ENCODE measurements at places on chromosomes 11 and 22. TPM values are rescaled to one million over a fixed set of nuclear protein-coding genes. Genes with fewer than 3 reads are reported as not detected.

- H3K36me3 ChIP-seq = peaks cover 10% of the 10 kb centered on the region
- H3K27ac ChIP-seq = no peak overlapping the region
- H3K27me3 ChIP-seq = no peaks in the 10 kb centered on the region
- DNase-seq = no peak
- H3K4me1 ChIP-seq = peaks cover 2% of the 10 kb centered on the region
Measured at GRCh38 chr11:72573072-72573854, 101.0 kb downstream of the PDE2A start.

DNA sequence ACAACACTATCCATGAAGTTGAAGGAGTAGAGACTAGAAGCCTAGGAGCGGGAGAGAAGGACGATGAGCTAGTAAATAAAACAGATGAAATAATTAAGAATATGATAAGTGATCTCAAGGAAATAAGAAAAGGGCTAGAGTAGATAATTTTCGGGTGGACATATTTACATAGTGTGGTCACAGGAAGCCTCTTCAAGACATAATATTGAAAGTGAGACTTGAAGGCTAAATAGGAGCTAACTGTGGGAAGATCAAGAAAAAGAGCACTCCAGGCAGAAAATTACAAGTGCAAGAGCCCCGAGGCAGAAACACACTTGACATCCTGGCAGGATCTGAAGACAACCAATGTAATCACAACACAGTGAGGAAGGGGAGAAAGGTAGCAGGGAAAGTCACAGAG is 11.9 kb upstream of the PPFIBP2 start:
- no peak overlapping the region for H3K4me3 ChIP-seq
- no peak for DNase-seq
- H3K36me3 ChIP-seq = peaks cover 9% of the 10 kb centered on the region

- H3K4me1 ChIP-seq = peaks cover 2% of the 10 kb centered on the region
- DNase-seq = no peak
- H3K27ac ChIP-seq = no peak overlapping the region
- H3K27me3 ChIP-seq = no peaks in the 10 kb centered on the region
Measured at GRCh38 chr11:86247608-86248007, 3.1 kb downstream of the EED start.

DNA sequence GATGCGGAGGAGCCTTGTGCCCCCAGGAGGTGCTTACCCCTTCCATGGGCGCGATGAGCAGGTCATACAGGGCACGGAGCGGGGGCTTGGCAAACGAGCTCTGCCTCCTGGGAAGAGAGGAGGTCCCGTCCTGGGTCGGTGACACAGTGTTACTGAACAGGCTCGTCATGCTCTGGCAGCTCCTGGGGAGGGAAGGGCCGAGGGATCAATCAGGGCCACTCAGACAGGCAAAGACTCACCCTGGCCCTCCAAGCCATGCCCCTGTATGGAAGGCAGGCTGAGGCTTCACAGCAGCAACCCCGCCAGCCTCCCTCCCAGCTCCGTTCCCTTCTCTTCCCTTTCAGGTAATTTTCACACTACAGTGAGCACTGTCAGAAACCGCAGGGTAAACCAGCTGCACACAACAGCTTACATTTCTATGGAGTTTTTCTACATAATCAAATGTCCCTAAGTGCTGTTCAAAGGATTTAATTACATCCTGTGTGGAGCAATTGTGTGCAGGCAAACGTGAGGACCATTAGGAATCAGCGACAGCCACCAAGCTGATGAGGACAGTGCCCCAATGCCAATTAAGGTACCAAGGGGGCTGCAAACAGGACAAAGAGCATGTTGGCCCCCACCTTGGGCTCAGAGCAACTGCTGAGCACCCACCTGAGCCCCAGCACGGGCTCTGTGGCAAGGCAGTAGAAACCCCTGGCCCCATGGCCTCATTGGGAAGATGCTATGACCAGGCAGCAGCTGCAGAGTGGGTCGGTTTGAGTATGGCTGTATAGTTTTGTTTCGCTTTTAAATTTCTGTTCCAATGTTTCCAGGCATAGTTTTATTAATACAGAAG is 95.4 kb upstream of the PITPNB start:
- H3K36me3 ChIP-seq = peaks cover 30% of the 10 kb centered on the region
- H3K27me3 ChIP-seq = no peaks in the 10 kb centered on the region
- H3K27ac ChIP-seq = no peak overlapping the region
- no peak overlapping the region for H3K4me3 ChIP-seq
- DNase-seq = no peak

GRCh38 chr22:50302564-50302963 is 4.9 kb downstream of the PLXNB2 start:
- H3K27me3 ChIP-seq = no peaks in the 10 kb centered on the region
- H3K36me3 ChIP-seq = peaks cover 19% of the 10 kb centered on the region
- peaks cover 75% of the 10 kb centered on the region for H3K4me1 ChIP-seq
- H3K27ac ChIP-seq = peak overlapping the region; percentile 92

- no peak overlapping the region for H3K4me3 ChIP-seq
- no peak for DNase-seq
- H3K36me3 ChIP-seq = no peaks in the 10 kb centered on the region
- peaks cover 7% of the 10 kb centered on the region for H3K4me1 ChIP-seq
Measured at GRCh38 chr11:120606211-120607010, 94.9 kb downstream of the GRIK4 start.

- H3K36me3 ChIP-seq = no peaks in the 10 kb centered on the region
- DNase-seq = peak; percentile 3
- H3K4me3 ChIP-seq = no peak overlapping the region
- H3K27me3 ChIP-seq = no peaks in the 10 kb centered on the region
Measured at GRCh38 chr11:26332572-26332915, 614 bp downstream of the ANO3 start.

DNA sequence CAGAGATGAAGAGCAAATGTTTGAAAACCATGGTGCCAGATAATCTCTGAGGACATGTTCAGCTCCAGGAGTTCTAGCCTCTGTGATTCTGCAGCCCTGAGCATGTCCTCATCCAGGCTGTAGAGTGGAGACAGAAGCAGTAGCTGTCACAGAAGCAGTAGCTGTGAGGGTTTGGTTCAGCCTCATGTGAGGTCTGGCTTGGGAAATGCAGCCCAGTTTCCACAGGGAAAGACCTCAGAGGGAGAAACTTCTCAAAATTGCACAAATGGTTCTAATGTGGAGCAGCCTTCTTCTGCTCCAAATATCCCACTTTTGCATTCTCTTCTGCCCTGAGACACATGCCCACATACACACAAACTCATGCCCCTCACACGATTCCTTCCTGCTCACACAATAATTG is 48.4 kb downstream of the DBX1 start:
- DNase-seq = no peak
- no peak overlapping the region for H3K27ac ChIP-seq
- H3K27me3 ChIP-seq = no peaks in the 10 kb centered on the region
- peaks cover 25% of the 10 kb centered on the region for H3K36me3 ChIP-seq

DNA sequence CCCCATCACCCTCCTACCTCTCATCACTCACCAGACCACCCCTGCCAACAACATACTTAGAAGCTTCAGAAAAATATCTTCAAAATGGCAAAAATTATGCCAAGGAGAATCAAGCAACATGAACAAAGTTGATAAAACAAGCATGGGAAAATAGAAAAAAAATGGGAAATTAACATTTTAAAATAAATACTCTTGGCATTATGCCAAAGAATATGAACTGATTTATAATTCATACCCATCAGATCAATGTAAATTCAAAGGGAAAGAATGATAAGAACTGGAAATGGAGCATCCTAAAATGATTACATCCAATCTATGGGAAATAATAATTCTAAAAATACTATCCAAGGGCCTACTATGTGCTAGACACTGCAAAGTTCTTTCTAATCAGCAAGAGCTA is 12.0 kb downstream of the SIAE start:
- H3K4me1 ChIP-seq = no peaks in the 10 kb centered on the region
- H3K4me3 ChIP-seq = no peak overlapping the region
- no peaks in the 10 kb centered on the region for H3K27me3 ChIP-seq

GRCh38 chr11:2779981-2780849 is 80.4 kb upstream of the KCNQ1OT1 start:
- no peaks in the 10 kb centered on the region for H3K27me3 ChIP-seq
- H3K4me3 ChIP-seq = no peak overlapping the region
- H3K27ac ChIP-seq = peak overlapping the region; percentile 13
- H3K36me3 ChIP-seq = no peaks in the 10 kb centered on the region

- H3K27me3 ChIP-seq = no peaks in the 10 kb centered on the region
- no peak overlapping the region for H3K4me3 ChIP-seq
- H3K27ac ChIP-seq = peak overlapping the region; percentile 98
- DNase-seq = peak; percentile 93
- peaks cover 21% of the 10 kb centered on the region for H3K36me3 ChIP-seq
Measured at GRCh38 chr11:1879941-1880720, 11.6 kb downstream of the PRR33 start.

- H3K4me3 ChIP-seq = no peak overlapping the region
- no peaks in the 10 kb centered on the region for H3K27me3 ChIP-seq
- DNase-seq = no peak
- no peaks in the 10 kb centered on the region for H3K36me3 ChIP-seq
Measured at GRCh38 chr11:13315517-13316432, 38.2 kb downstream of the BMAL1 start.

- no peak overlapping the region for H3K4me3 ChIP-seq
- H3K27ac ChIP-seq = no peak overlapping the region
- no peak for DNase-seq
- peaks cover 25% of the 10 kb centered on the region for H3K4me1 ChIP-seq
Measured at GRCh38 chr22:50714150-50714549, 23.9 kb upstream of the ACR start.

DNA sequence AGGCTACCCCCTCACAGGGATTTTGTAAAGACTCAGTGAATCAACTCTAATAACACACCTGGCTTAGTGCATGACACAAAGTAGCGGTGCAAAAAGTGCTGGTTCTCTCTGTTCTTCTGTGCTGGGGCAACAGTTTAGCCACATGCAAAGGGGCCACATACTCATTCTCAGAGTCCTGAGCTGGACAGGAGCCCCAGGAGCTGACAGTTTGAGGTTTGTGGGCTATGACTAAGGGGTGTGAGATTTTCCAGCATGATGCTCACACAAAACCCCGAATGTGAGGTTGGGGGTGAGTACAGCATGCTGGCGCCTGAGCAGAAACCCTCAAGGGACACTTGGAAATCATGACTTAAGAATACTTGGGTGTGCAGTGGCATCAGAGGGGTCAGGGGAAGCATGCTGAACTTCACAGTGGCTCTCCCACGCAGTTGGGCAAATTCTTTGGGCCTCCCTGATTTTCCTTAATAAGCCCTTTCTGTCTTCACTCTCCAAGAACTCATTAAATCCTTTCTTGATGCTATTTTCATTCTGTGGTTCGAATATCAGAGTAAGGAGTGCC is 31.0 kb downstream of the TMPRSS5 start:
- H3K27me3 ChIP-seq = peaks cover 6% of the 10 kb centered on the region
- H3K36me3 ChIP-seq = no peaks in the 10 kb centered on the region
- no peak overlapping the region for H3K4me3 ChIP-seq
- H3K27ac ChIP-seq = no peak overlapping the region

- H3K36me3 ChIP-seq = peaks cover 37% of the 10 kb centered on the region
- no peak overlapping the region for H3K4me3 ChIP-seq
- no peak overlapping the region for H3K27ac ChIP-seq
- DNase-seq = peak; percentile 90
Measured at GRCh38 chr22:24325105-24325757, 54.6 kb downstream of the SPECC1L start.

The PLAAT5 gene
- total RNA-seq = 2.1 TPM

The SPON1 gene
- total RNA-seq = 23.3 TPM
